Hematopoietic multipotent progenitor cell (in vitro differentiated cells): ENCODE measurements at places on chromosomes 2 and 18.

DNA sequence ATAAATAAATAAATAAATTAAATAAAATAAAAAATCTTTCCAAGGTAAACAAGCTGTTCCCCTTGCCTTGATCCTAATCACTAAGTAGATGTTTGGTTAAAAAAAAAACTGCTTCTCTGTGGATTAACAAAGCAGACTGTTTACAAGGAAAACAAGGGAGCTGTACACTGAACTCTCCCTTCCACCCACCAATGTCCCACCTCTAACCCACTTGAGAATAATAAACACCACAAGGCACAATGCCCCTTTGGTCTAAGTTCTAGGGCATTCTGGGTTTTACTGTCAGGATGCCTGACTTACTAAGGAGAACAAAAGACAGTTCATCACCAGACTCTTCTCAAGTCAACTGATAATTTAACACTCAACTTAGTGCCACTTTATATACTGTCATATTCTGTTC is 83.5 kb downstream of the NCKAP1 start:
- no peak for DNase-seq

DNA sequence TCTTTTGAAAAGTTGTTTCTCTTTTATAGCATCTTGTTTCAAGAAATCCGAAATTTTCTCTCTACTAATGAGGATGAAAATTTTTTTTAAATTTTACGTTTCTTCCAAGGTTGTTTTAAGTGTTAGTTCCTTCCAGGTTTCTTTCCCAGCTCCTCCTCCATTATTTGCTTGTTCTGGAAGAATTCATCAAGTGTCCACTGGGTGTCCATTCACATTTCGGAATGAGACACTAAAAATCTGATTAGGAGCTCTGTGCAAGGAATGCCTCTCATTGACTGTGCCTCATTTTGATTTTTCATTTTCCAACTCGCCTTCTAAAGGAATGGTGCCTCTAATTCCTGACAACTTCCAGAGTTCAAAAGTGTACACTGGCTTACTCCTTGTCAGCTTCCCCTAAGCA is 6.1 kb downstream of the SP100 start:
- DNase-seq = no peak

DNA sequence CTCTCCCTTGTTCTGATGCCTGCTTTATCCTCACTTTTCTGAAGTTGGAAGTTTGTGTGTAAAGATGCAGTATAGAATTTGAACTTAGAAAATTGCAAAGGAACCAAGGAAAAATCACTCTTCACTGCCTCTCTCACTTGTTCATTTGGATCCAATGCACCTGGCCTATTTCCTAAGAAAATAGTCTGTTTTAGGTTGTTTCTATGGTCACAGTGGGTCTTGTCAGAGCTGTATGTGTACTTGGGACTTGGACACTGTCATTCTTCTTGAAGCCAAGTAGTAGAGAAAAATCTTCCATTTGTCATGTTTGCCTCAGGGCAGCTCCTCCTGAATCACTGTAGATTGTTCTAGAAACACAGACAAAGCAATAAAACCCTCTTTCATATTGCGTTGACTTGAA is 80.3 kb upstream of the SESTD1 start:
- DNase-seq = no peak

DNA sequence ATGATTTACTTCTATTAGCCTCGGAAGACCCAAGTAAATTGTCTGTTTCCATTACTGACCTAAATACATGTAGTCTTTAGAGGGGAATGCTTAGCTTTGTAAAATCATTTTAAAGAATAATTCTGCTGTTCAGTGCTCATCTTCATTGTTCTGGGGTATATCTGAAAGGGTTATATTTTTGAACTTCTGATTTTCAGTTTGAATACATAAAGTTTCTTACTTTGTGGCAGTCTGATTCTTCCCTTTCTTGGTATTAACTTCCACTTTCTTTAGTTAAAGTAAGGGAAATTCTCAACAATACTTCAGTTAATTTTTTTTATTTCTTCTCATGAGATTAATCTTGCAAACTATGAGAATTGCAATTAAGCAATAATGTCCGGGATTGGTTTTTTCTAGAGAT is 148.4 kb downstream of the DOCK10 start:
- DNase-seq = no peak

GRCh38 chr2:28976584-28976983 is 4.5 kb upstream of the TOGARAM2 start:
- DNase-seq = no peak
